ENCODE measurements at places on chromosomes 2 and 18.

- DNase-seq, result no peak
These were observed 143.5 kb upstream of the MSH6 start for GRCh38 chr2:47639467-47639866.

DNA sequence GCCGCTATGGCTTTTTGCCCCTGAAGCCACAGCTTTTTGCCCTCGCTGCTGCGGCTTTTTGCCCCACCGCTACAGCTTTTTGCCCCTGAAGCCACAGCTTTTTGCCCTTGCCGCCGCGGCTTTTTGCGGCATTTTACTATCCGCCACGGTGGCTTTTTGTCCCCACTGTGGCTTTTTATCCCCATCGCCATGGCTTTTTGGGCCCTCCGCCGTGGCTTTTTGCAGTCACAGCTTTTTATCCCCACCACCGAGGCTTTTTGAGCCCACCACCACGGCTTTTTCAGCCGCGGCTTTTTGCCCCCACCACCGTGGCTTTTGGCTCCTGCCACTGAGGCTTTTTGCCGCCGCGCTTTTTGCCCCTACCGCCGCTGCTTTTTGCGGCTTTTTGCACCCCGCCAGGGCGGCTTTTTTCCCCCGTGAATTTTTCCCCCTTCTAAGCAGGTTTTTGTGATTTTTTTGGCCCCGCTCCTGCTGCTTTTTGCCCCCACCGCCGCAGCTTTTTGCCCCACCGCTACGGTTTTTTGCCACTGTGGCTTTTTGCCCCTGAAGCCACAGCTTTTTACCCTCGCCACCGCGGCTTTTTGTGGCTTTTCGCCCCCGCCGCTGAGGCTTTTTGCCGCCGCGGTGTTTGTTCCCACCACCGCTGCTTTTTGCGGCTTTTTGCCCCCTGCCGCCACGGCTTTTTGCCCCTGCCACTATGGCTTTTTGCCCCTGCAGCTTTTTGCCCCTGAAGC, 2797.2 kb upstream of the TEKT4 start:
- no peak for DNase-seq

GRCh38 chr2:10900216-10901109, 11.3 kb upstream of the KCNF1 start:
- no peak for DNase-seq

DNA sequence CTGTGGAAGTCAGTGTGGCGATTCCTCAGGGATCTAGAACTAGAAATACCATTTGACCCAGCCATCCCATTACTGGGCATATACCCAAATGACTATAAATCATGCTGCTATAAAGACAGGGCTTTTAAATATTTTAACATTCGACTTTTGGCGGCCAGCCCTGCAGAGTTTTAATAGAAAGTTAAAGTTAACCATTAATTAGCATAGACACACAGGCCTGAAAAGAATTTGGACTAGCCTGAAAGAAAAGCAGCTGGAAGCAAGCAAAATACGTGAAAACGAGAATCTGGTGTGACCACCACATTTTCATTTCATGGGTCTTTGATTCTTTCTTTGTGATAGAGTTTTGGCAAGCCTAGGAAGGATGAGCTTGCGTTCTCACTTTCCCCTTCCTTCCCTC, 184.0 kb downstream of the SCG2 start:
- no peak for DNase-seq

DNA sequence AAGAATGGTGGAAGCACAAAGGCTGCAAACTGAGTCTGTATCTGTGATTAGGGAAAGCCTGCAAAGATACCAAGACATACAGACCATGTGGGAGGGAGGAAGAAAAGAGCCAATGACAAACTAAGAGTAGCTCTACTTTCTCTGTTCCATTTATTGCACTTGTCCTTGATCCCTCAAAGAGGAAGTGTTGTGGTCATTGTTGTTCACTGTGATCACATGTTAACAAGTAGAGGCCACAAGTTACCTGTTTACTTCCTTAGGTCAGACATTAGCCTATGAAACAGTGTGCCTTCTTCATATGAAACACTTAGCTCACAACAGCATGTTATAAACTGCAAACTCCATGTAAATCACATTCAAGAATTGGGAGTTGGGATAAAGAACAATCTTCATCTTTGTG, 32.6 kb downstream of the MAP2 start:
- no peak for DNase-seq

DNA sequence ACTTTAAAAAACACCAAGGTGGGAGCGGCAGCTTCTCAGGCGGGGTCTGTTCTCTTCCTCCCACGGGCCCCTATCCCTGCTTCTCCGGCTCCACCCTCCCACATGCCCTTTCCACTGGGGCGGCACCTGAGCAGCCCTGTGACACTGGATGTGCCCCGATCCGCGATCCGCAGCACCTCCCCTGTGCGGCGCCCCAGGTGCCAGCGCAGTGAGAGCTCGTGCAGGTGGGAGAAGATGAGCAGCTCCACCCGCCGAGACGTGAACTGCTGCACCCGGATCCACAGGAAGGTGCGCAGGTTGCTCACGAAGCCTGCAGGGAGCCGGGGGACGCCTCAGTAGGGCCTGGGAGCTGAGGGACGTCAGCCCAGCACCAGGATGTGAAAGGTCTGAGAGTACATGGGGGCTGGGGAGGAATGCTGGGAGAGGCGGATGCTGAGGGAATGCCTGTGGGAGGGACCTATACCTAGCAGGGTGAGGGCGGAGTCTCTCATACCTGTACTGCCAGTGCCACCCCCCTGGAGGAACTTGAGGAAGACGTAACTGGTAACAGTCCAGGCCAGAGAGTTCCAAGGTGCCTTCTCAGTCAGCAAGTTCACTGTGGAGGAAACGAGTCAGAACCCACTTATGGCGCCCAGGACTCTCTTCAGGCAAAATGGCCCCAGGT, 2.8 kb downstream of the ABCB6 start:
- DNase-seq, result no peak
